ENCODE measurements at places on chromosomes 12 and 14.

GRCh38 chr12:89752341-89752740 is 43.7 kb upstream of the ATP2B1 start:
- no peak for DNase-seq

DNA sequence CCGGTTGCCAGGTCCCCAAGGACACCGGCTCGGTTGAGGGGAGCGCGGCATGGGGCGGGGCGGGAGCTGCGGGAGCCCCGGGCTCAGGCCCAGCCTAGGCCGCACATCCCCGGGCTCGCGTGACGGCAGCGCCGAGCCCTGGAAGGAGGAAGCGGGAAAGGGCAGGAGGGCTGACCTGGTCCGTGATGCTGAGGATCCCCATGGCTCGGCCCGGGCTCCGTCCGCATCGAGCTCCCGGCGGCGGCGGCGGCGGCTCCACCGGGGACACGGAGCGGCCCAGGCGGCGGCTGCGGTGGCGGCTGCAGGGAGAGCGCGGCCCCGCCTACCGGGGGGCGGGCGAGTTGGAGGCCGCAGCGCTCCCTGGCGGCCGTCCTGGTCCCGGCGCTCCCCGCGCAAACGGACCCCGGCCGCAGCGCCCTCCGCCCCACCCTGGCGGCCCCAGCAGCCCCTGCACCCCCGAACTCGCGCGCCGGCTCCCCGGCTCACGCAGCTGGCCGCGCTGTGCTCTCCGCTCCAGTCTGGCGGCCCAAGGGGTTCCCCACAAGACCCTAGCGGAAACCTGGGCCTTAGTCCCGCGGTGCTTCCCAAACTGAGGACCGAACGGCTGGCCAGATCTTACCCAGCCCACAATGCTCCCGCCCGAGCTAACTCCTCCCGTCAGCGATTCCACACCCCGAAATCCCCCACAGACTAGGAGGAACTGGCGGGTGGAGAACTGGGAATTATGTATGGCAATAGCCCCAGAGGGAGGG is at the start of gene ANKRD52:
Gene ANKRD52, minus strand, starts transcription at position 317 of the 752 bp plus-strand sequence. Its CDS starts 115 bp downstream, at position 202.
- DNase-seq = peak; percentile 65

GRCh38 chr14:80491650-80492049 is 280.3 kb upstream of the DIO2 start:
- DNase-seq = no peak

GRCh38 chr14:71536927-71537772 is 395.1 kb upstream of the RGS6 start:
- DNase-seq = no peak

- DNase-seq = no peak
These were observed 2.1 kb upstream of the PDZRN4 start for GRCh38 chr12:41186026-41186425.

DNA sequence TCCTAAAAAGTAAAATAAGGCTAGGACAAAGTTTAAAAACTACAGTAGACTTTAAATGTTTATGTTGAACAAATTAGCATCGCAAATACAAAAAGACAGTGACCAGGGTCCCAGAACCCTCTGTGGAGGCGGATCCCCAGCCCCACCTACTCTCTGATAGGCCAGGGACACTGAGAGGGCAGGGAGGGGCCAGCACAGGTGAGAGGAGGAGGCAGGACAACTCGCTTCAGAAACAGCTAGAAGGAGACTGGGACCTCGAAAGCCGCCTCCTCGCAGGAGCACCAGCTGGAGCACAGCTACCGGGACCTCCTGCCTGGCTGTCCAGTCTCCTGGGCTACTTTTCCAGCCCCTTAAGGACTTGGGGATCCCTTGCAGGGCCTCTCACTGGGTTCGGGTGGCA is 992 bp downstream of the DNAH10 start:
- DNase-seq = no peak

DNA sequence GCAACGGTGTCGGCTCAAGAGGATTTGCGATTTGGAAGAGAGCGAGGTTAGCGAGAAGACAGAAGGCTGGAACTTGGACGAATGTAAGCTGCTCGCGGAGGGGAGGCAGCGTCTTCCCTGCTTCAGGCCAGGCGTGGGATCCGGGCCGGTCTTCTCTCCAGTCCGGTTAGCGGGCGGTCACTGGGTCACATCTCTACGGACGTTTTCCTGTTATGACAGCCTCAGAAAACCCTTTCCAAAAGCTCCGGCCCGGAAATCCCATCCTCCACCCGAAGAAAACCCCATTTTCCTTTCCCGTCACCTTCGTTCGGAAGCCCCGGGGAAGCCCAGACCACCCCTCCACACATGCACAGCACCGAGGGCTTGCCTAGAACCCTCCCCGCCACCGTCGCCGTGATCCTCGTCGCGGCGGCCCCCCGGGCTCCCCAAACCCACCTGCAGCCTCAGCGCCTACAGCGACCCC is 268 bp downstream of the NDUFB1 start:
- DNase-seq = no peak

DNA sequence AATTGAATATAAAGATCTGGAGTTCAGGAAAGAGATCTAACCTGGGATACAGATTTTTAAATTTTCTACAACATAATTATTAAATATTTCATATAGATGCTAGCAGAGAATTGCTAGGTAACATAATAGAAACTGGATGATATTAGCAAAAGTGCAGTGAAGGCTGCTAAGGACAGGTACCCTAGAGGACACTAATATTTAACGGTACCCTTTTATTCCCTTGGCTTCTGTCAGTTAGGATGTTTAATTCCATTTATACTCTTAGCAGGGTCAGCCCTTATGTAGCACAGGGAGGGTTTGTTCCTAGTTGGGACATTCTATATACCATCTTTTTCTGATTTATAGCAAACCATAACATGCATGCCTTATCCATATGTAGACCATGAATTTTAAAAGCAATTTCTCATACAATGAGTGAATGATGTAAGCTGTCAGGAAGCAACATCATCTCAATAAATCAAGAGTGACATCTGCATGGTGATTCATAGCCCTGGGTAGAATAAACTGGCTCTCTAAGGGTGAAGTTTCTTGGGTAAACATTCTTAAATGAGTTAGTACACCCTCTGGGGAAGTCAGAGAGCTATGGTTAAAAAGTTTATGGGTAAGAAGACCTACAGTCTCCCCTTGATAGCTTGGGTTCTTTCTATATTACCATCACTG is 404.4 kb upstream of the MGAT4C start:
- no peak for DNase-seq

- no peak for DNase-seq
These were observed 86.3 kb downstream of the KIF26A start for GRCh38 chr14:104224506-104225277.

DNA sequence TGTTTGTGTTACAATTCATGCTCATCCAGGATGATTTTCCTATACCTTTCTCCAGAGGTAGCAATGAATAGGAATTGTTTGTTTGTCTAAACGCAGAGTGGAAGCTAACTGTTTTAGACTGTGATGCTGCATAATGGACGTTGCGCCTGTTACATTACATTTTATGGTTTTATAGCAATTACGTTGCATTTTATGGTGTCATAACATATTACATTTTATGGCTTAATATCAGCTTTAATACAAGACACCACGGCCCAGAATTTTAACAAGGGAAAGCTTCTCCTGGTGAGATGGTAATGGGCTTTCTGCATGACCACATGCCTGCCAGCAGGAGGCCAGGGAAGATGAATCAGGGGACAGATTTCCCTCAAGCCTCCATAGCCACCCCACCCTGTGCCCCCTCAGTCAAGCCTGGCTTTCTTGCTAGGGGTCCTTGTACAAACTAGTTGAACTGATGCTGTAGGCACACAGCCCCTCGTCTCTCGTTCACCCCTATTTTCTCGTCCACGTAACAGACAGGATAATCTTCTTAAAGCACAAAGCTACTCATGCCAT is 56.5 kb downstream of the HSPB8 start:
- DNase-seq = no peak

DNA sequence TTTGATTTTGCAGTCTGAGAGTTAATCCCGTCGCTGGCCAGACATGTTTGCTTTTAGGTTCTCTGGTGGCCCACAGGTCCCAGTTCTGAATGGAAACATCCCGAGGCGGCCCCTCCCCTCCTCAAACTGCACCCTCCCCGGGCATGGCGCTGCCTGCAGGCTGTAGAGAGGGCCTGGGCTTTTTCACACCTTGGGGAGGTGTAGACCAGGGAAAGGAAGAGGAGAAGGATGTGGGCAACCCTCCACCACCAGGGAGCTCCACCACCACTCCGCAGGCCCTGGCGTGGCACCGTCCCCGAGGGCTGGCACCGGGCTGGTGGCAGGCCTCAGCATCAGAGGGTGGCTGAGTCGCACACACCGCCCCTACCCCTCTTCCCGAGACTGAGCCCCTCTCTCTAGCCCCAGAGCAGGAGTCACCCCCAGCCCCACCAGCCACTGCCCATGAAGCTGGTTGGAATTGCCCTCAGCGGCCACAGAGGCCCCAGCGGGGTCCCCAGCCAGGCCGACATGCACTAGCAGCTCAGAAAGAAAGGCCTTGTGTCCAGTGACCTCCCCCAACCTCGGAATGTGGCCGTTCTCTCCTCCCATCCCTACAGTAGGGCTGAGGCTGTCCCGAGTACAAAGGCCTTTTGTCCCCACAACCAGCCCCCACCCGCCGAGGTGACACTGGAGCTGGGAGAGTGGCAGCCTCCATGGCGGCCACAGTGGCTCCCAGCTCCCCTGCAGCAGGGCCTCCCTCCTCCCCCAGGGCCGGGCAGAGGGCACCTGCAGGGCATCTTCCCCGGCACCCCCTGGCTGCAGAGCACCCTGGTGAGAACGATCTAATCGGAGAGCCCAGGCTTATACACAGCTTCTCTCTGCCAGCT is 23.5 kb upstream of the INF2 start:
- DNase-seq = no peak

DNA sequence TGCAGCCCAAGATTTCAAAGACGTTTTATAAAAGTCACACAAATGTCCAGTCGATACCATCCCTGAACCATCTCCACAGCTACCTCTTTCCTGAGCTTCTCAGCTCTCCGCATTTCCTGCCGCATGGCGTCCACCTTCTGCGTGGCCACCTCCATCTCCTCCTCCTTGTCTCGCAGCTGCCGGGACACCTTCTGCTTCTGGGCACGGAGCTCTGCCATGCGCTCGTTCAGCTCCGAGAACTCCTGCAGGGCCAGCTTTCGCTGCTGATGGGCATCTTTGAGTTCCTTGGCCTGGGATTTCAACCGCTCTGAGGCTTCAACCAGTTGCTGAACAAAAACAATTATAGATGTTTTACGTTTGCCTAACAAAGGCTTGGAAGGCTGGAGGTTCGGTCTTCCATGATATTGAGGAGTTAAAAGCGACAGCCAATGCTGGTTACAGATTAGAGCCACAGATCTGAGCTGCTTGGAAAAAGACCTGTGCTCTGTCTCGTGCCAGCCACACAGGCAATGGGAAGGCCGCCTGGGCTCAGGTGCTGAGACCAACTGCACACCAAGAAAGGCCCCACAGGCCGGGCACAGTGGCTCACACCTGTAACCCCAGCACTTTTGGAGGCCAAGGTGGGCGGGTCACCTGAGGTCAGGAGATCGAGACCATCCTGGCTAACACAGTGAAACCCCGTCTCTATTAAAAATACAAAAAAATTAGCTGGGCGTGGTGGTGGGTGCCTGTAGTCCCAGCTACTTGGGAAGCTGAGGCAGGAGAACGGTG is 49.6 kb downstream of the AMN start:
- DNase-seq = no peak

DNA sequence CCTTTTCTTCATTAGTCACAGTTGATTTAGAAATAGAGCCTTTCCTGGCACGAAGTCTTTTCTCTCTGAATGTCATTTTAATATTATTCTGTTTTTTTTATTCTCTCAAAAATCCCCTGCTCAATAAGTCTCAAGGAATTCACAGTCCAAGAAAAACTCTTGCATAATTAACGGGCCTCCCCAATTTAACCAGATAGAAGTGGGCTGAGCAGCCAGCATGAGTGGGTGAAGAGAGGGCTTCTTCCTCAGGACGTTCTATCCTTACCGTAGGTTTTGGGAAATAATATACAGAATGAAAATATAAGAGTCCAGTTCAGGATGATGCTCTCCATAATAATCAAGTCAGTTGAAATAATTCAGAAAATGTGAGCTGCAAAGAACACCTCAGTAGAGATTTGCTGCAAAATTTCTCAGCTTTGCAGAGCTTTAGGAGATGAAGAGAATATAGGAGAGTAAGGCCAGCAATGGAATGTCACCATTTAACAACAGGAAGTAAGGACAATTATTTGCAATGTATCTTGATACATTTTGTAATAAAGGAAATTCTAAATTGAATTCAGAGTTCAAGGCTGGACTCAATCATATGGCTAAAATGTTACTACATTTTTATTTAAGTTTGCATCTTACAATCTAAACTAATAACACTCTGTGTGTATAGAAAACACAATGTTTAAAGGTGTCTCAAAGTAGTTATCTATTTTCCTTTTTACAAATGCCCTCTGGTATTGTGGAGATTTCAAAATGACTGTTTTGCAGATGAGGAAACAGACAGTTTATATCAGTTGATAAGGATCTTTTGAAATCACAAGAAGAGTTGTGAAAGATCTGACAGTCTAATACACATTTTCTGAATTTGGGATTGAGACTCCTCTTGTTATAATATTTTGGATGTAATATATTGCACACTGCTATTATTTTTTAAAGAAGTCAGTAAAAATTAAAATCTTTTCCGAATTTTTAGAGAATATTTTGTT is 1724.1 kb upstream of the SEL1L start:
- DNase-seq = no peak

GRCh38 chr12:104695453-104696148 is 238.9 kb downstream of the CHST11 start:
- no peak for DNase-seq

DNA sequence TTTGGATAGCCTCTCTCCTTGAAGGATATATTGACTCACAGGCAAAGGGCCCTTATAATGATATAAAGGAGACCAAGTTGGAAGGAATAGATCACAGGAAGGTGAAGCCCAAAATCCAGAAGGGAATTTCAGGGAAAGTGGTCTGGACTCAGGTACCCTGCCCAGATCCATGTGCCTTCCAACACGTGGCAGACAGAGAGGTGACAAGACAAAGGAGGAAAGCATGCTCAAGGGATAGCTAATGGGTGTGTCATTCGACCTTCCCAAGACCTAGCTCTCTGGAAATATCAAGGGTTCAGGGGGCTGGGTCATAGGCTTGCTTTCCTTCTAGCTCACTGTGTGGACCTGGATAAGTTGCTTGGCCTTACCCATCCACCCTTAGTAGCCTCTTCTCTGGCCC is 214.3 kb downstream of the ZFP36L1 start:
- no peak for DNase-seq

DNA sequence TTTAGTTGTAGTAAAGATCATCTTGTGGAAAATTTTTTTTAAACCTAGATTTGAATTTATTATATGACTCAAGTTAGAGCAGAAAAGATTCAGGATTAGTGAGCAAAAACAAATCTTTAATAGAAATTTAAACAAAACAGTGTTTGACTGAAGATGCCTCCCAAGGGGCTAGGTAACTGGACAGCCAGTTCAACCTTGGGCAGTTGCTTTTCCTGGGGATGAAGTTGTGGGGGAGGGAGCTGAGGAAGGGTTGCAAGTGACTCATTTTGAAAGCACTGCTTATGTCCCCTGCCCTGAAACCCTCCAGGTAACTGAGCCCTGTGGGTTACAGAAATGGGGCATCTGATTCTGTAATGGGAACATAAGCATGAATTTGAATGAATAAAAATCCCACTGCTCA is 13.1 kb downstream of the CFAP54 start:
- DNase-seq = no peak

GRCh38 chr12:74415633-74416032 is 122.0 kb upstream of the ATXN7L3B start:
- DNase-seq = no peak

Data from C1 segment of cervical spinal cord (tissue), 14 donors.